ENCODE measurements at places on chromosomes 1 and 21.

DNA sequence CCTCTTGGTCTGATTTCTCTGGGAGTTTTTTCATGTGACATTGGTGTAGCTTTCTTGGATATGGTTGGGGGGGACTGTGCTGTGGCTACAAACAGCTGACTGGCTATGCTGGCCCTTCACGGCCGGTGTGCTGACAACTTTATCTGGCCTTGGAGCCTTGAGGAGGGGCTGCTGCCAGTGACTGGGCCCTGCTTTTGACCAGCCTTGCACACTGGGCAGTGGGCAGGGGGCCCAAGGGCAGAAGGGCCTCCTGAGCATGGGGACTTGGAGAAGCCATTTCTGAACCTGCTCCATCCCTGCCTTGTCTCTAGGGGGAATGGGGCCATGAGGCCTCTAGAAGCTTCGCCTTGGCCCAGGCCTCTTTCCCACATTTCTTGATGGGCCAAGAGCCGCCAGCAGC is 139.6 kb downstream of the CAMTA1 start:
- no peak for DNase-seq

- no peak for DNase-seq
Measured at GRCh38 chr1:43951021-43951985, 4.6 kb downstream of the IPO13 start.

GRCh38 chr1:15286452-15286851 is 39.4 kb downstream of the FHAD1 start:
- DNase-seq = no peak

- DNase-seq = no peak
Measured at GRCh38 chr1:109170035-109170764, 43.5 kb upstream of the SARS1 start.

GRCh38 chr1:184163674-184164465 is 112.3 kb downstream of the TSEN15 start:
- no peak for DNase-seq

DNA sequence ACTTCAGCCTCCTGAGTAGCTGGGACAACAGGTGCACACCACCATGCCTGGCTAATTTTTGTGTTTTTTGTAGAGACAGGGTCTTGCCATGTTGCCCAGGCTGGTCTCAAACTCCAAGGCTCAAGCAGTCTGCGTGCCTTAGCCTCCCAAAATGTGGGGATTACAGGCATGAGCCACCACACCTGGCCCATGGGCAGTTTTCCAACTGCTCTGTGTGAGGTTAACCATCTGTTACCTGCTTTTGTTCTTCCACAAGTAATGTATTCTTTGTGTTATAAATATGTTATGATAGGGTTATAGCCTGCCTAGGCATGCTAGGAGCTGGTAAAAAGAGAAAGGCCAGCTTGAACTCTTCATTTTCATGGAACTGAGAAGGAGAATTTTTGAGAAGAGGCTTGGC is 30.7 kb downstream of the TUFT1 start:
- no peak for DNase-seq

- DNase-seq = no peak
Measured at GRCh38 chr1:229990326-229990725, 76.7 kb upstream of the GALNT2 start.

DNA sequence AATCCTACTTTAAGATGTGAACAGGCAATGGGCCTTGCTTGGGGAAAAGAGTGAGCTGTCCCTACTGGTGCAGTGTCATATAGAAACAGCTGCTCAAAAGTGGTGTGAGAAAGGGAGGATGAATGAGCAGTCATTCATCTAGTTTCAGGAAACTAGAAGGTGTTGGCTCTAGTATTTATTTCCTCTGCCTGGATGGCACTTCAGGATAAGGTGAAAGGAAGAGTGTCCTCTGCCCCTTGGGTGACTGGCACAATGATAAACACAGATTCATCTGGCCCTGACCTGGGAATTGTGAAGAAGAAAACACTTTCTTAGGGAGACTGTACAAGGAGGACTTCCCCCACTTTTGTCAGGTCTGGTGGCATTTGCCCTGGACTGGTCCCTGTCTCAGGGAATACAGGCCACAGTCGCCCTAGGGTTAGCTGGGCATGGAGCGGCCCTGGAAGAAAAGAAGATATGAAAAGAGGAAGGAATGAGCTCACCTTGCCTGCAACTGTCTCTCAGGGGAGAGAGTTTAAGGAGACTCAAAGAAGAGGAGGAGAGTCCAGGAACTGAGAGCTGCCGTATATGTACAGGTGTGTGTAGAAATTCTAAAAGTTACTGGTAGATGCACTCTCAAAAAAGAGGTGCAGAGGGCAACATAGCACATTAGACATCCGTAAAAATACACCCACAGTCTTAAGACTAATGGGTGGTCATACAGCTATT is 13.8 kb upstream of the NMNAT2 start:
- no peak for DNase-seq

- no peak for DNase-seq
Measured at GRCh38 chr1:160834945-160835565, 27.6 kb downstream of the CD244 start.

GRCh38 chr1:204059970-204060369 is 12.9 kb upstream of the SOX13 start:
- DNase-seq = no peak

DNA sequence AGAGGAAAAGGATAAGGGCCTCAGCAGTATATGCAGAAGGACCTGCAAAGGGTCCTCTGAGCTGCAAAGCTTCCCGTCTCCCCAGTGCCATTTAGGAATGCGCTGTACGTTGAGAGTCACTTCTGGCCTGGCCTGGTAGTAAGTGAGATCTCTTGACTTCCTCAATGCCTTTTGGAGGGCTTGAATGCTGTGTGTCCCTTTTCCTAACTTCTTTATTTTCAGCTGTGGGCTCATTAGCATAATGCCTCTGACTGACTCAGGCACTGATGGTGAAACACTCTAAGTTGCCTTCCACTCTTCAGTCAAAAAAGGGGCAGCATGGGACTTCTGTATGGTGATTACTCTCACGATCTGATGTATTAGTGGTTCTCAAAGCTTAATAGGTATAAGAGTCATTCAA is 49.9 kb downstream of the XCL1 start:
- DNase-seq = no peak

DNA sequence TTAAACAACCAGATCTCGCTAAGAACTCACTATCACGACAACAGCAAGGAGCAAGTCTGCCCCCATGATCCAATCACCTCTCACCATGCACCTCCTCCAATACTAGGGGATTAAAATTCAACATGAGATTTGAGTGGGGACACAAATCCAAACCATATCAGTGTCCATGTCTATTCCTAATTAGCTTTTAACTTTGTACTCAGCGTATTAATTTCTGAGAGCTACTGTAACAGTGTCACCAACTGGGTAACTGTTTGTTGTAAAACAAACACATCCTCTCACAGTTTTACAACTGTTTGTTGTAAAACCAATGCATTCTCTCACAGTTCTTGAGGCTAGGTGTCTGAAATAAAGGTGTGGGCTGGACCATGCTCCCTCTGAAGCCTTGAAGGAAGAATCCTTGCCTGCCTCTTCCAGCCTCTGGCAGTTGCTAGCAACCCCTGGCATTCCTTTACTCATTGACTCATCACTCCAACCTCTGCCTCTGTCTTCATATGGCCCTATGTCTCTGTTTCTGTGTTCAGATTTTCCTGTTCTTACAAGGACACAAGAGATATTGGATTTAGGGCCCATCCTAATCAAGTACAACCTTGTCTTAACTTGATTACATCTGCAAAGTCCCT is 121.2 kb downstream of the LTN1 start:
- no peak for DNase-seq

DNA sequence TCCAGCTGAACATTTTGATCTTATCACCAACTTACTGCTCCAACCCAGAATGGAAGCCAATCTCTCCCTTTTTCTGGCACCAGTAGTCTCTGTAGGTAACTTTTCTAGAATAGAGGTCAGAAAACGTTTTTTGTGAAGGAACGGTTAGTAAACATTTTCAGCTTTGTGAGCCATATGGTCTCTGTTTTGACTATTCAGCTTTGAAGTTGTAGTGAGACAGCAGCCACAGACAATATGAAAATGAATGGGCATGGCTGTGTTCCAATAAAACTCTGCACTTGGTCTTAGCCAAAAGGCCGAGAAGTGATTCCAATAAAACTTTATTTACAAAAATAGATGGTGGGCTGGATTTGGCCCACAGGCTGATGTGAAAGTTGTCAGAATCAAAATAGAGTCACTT is 28.9 kb downstream of the MAP10 start:
- DNase-seq = no peak

- no peak for DNase-seq
Measured at GRCh38 chr1:225509376-225509707, 81.5 kb upstream of the LBR start.

GRCh38 chr21:42550817-42551216 is 37.2 kb downstream of the SLC37A1 start:
- DNase-seq = no peak

- DNase-seq = no peak
Measured at GRCh38 chr1:10149231-10149630, 61.1 kb upstream of the KIF1B start.

DNA sequence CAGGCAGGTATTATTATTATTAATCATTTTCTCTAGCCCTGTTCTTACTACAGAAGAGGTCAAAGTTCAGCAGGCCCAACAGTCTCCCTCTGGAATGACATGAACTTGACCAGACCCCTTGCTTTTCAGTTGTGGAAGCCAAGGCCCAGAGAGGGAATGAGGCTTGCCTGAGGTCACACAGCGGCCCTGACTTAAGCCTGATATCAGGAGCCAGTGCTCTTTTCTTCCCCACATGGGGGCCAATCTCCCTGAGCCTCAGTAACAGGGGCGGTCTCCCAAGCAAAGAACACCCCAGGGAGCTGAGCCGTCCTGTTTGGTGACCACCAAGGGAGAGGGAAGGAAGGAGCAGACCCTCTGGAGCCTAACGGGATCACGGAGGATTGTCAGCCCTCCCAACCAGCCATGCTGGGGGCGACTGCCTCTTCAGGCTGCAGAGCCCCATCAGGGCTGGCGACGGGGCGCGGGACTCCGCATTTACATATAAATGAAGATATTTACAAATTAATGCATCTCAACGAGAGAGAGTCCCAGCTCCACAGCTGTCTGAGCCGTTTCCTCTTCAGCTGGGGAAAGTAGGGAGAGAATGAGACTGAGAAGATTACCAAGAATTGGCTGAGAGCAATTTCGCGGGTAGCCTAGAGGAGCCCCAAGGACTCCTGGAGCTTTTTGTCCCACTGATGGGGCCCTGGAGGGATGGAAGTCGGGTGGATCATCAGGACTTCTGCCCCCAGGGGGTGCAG is 186.1 kb upstream of the KLHDC7A start:
- no peak for DNase-seq

DNA sequence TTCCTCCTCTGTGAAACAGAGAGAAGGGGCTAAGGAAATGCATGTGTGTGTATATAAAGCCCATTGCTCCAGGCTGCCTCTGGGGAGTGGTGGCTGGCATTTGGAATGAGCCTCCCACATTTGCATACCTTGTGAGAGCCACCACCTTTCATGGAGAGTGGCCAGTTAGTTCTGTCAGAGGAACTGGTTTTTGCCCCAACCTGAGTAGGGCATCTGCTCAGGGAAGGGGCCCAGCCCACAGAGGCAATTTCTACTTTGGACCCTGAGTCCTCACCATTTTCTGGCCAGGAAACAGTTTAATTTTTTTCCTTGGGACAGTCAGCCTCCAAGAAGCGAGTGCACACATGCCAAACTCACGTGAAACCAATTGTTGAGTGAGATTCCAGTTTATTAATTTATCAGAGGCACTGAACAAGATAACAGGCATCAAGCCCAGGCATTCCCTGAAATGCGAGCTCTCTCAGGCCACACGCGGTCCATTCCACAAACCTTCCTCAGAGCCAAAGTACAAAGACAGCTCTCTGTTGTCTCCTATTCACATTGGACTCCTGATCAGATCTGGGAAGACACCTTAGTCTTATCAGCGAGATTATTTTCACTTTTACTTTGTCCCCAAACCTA is 1.0 kb upstream of the SLC6A9 start:
- DNase-seq = no peak

- DNase-seq = no peak
Measured at GRCh38 chr1:119962296-119962968, 66.1 kb upstream of the ADAM30 start.

- DNase-seq = no peak
Measured at GRCh38 chr1:203743091-203743571, 21.9 kb upstream of the LAX1 start.

- DNase-seq = no peak
Measured at GRCh38 chr1:74038042-74038441, 159.9 kb downstream of the LRRIQ3 start.

GRCh38 chr21:20997636-20998455 is at the start of gene NCAM2:
NCAM2 (plus strand) TSS chr21:20998409.
- no peak for DNase-seq

- no peak for DNase-seq
Measured at GRCh38 chr1:37498872-37499617, 15.5 kb downstream of the MEAF6 start.

GRCh38 chr1:93815366-93816110 is 63.5 kb downstream of the DNTTIP2 start:
- no peak for DNase-seq

Data from left renal pelvis (tissue), 4 donors.